Left renal cortex interstitium (tissue), 4 donors: ENCODE measurements at places on chromosomes 11 and 22. TPM values are rescaled to one million over a fixed set of nuclear protein-coding genes. Genes with fewer than 3 reads are reported as not detected.

HBG1 gene
- polyA plus RNA-seq, result 3.5 TPM

TBCEL gene
- polyA plus RNA-seq, result 22.4 TPM

DNA sequence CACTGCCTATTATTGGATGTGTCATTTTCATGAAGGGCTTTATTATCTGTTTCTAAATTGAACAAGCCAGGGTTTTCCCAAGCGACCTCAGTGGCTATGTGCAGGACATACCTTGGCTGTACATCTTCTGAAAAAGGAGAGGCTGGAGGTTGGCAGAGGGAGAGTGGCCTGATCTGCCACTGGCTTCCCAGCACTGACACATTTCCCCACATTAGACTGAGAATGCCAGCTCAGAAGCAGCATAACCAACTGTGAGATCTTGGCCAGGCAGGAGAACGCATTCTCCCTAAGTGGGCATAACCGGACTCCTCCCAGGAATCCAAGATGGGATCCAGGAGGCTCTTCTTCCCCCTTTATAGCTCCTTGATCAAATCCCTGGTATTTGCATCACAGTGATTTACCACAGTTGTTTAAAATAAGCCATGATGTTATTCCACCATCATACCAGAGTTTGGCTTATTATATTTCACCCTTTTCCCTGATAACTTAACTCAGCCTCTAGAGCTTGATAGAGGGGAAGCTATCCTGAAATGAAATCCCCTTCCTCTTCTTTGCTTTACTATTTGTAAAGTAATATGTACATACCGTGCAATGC is 33.8 kb downstream of the AMOTL1 start:
- no peak for DNase-seq

DNA sequence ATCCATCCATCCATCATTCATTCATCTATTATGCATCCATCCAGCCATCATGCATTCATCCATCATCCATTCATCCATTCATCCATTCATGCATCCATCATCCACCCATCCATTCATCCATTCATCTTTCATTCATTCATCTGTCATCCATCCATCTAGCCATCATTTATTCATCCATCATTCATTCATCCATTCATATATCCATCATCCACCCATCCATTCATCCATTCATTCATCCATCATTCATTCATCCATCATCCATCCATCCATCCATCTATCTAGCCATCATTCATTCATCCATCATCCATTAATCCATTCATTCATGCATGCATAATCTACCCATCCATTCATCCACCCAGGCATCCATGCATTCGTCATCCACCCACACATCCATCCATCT is 1450.3 kb downstream of the TBC1D22A start:
- DNase-seq, result no peak
